Activated CD4-positive, alpha-beta memory T cell treated with anti-CD3 and anti-CD28 coated beads, Interleukin-2, amount 10 ng/mL, durations not matched to agents 7 days and 5 days (primary cell): ENCODE measurements at places on chromosomes 1 and 21. TPM values are rescaled to one million over a fixed set of nuclear protein-coding genes. Genes with fewer than 3 reads are reported as not detected.

- no peak overlapping the region for H3K27ac ChIP-seq
- H3K4me1 ChIP-seq: no peaks in the 10 kb centered on the region
- no peak for DNase-seq
Measured at GRCh38 chr1:115702959-115703358, 61.2 kb downstream of the VANGL1 start.

DNA sequence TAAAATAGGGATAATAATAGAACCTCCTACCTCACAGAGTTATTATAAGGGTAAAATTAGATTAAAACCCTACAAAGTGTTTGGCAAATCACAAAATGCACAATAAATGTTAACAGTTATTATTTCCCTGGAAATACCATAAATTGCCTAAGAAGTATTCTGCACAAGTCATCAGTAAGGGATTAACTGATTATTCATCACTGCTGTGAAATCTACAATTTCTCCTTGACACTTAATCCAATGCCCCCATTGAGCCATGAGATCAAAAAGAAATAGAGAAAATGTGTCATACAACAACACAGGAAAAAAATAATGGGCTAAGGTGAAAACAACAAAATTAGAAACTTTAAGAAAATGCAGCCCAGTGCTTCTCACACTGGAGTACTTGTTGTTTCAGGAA, 6.7 kb upstream of the SEC16B start:
- H3K4me3 ChIP-seq: no peak overlapping the region
- H3K27me3 ChIP-seq: no peaks in the 10 kb centered on the region
- DNase-seq: no peak
- no peaks in the 10 kb centered on the region for H3K36me3 ChIP-seq
- no peaks in the 10 kb centered on the region for H3K4me1 ChIP-seq

DNA sequence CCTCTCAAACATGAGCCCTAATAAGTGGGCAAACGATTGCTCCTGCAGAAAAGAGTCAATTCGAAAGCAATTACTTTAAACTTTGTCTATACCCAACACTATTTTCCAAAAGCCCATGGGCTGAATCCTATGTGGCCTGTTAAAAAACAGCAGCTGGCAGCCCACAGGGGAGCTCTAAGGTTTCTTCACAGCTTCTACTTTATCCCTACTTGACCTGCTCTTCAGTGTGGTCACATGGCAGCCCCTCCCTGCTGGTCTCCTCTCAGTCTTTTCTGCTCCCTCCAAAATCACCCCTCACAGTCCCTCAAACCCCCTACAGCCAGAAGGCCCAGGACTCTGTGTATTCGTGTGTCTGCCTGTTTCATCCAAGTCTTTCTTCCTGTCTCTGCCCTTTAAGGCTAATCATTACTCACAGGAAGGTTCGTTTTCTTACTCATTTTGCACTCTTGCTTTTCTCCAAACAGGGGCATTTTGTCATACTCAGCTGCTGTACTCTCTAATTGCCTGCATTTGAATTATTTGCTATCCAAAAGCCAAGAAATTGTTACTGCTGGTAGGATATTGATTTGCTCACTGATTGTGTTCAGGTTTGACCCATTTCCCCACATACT, 62.4 kb upstream of the FAM3B start:
- no peaks in the 10 kb centered on the region for H3K36me3 ChIP-seq
- no peak for DNase-seq
- no peaks in the 10 kb centered on the region for H3K4me1 ChIP-seq
- H3K27ac ChIP-seq: no peak overlapping the region
- no peak overlapping the region for H3K4me3 ChIP-seq

DNA sequence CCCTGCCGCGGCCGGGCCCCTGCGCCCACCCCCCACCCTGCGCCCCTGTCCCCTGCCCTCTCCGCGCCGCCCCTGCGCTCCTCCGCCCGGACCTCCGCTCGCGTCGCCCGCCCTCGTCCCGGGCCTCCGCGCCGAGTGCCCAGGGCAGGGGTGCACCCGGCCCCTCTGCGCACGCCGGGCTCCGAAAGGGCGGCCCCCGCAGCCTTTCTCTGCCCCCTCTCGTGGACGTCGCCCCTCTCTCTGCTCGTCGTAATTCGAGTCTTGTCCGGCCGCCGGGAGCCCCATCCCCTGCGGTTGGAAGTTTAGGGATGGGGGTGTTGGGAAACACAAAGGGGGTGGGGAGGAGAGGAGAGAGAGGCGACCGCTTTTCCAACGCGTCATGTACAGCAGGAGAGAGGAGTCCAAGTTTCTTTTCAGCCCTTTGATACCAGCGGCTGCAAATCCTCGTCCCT, 407 bp downstream of the GALNT2 start:
- peak overlapping the region; percentile 73 for H3K27ac ChIP-seq
- H3K36me3 ChIP-seq: no peaks in the 10 kb centered on the region
- peak overlapping the region; percentile 85 for H3K4me3 ChIP-seq
- no peaks in the 10 kb centered on the region for H3K27me3 ChIP-seq

GRCh38 chr1:168598892-168599291, 22.5 kb downstream of the XCL1 start:
- peaks cover 3% of the 10 kb centered on the region for H3K27me3 ChIP-seq
- no peaks in the 10 kb centered on the region for H3K4me1 ChIP-seq
- H3K27ac ChIP-seq: no peak overlapping the region
- DNase-seq: no peak
- peaks cover 4% of the 10 kb centered on the region for H3K36me3 ChIP-seq
- no peak overlapping the region for H3K4me3 ChIP-seq

DNA sequence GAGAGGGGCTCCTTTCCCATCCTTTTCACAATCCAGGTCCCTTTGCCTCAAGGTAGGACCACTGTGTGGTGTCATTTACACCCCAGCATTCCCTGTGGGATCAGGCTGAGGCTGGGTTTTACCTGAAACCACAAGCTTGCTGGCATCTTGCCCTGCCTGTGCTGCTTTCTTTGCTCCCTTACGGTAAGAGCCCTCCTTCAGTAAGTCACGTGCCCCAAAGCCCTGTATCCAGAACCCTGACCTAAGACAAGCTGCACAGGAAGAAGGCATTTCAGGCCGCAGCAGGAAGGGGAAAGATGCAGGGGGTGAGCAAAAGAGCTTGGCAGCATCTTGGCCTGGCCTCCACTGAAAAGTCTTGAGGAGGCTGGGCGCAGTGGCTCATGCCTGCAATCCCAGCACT, 58.4 kb downstream of the KLHDC7A start:
- H3K27ac ChIP-seq: no peak overlapping the region
- peaks cover 14% of the 10 kb centered on the region for H3K27me3 ChIP-seq
- no peak overlapping the region for H3K4me3 ChIP-seq
- no peak for DNase-seq
- H3K36me3 ChIP-seq: no peaks in the 10 kb centered on the region

DNA sequence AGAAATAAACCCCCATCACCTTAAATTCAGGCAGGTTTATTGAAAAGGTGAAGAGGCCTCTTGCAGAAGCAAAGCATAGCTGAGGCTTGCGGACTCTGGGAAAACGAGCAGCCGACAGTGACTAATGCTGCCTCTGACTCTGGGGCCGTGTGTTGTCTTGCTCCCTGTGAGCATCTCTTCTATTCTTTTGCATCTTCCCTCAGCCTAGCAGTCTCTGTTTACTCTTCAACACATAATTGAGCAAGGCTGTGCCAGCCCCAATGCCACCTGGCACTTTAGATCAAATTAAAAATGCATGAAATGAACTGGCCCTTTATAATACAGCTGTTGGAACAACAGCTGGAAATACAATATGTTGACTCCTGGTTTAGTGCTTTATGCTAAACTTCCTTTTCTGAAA, 18.4 kb upstream of the REG4 start:
- no peaks in the 10 kb centered on the region for H3K4me1 ChIP-seq
- H3K27me3 ChIP-seq: peaks cover 49% of the 10 kb centered on the region
- H3K27ac ChIP-seq: no peak overlapping the region
- H3K36me3 ChIP-seq: no peaks in the 10 kb centered on the region

DNA sequence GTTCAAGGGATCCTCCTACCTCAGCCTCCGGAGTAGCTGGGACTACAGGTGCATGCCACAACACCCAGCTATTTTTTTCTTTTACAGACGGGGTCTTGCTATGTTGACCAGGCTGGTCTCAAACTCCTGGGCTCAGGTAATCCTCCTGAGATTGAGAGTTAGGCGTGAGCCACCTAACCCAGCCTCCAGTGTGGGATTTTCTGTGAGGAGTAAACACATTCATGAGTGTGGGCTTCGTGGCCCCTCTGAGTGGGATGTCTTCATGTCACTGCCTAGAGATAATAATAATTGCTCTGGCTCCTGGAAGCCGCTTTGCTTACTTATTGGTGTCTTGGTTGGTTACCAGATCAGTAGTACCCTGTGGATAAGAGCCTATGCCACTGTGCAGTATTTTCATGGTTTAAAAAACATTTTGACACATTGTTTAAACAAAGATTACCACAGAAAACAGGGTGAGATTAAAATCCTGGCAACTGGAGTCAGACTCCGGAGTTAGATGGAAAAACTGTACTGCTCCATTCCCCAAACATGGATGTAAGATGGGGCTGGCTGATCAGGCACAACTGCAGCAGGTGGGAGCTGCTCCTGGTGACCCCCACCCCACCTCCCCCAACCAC, 159.1 kb upstream of the RAB4A start:
- H3K4me1 ChIP-seq: no peaks in the 10 kb centered on the region
- H3K36me3 ChIP-seq: no peaks in the 10 kb centered on the region
- no peak overlapping the region for H3K4me3 ChIP-seq
- no peak for DNase-seq
- H3K27ac ChIP-seq: no peak overlapping the region

DNA sequence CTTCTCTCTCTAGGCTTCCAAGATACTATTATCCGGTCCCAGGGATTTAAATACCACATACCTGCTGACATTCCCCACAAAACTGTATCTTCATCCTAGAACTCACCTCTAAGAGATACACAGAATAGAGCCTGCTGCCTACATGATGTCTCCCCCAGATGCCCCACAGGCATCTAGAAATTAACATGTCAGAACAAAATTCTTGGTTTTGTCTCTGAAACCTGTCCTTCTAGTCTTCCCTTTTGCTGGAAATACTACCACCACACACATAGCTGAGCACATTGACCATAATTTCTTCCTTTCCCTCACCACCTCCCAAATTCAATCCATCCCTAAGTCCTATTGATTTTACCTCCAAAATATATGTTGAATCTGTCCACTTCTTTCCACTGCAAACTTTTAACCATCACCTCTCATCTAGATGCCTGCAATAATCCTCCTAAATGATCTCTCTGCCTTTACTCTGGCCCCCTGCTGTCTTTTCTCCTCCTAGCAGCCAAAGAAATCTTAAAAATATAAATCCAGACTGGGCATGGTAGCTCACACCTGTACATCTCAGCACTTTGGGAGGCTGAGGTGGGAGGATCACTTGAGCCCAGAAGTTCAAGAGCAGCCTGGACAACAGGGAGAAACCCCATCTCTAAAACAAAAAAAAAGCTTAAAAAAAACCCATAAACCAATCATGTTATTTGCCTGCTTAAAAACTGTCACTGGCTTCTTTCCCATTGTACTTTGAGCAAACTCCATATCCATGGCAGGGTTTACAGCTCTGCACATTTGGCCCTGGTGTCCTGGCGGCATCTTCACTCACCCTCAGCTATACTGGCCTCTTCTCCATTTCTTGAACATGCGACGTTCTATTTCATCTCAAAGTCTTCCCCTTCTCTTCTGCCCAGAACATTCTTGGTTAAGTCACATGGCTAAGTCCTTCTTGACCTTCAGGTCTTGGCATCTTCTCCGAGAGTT, 6.2 kb upstream of the FAM76A start:
- H3K4me1 ChIP-seq: peaks cover 1% of the 10 kb centered on the region
- peaks cover 35% of the 10 kb centered on the region for H3K27me3 ChIP-seq

DNA sequence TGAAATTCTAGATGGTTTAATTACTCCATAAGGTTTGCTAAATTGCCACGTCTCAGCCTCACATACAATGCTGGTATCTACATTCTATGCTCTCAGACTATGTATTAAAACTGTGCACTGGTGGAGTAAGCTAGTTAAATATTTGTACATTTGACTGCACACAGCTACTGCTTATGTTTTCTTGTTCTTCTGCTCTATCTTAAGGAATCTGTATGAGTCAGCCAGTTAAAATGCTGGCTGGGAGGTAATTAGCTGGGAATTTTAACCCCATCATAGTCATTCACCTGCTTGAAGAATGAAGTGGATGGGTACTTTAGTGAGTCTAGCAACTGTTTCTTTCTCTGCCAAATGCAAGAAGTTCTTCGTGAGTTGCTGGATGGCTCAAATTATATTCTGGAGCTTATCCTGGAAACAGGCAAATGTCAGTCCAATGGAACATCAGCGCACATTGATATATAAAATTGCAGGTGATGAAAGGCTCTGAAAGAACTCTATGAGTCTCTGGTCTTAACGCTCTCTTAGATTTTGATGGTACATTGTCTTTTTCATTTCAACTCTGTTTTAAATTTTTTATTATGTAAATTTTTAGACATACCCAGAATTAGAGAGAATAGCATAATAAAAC, 83.4 kb downstream of the BACH1 start:
- no peak for DNase-seq
- H3K4me1 ChIP-seq: no peaks in the 10 kb centered on the region
- no peak overlapping the region for H3K27ac ChIP-seq
- H3K4me3 ChIP-seq: no peak overlapping the region

GRCh38 chr1:59357645-59358320, 60.9 kb downstream of the FGGY start:
- no peaks in the 10 kb centered on the region for H3K27me3 ChIP-seq
- H3K36me3 ChIP-seq: peaks cover 2% of the 10 kb centered on the region
- no peak overlapping the region for H3K4me3 ChIP-seq

DNA sequence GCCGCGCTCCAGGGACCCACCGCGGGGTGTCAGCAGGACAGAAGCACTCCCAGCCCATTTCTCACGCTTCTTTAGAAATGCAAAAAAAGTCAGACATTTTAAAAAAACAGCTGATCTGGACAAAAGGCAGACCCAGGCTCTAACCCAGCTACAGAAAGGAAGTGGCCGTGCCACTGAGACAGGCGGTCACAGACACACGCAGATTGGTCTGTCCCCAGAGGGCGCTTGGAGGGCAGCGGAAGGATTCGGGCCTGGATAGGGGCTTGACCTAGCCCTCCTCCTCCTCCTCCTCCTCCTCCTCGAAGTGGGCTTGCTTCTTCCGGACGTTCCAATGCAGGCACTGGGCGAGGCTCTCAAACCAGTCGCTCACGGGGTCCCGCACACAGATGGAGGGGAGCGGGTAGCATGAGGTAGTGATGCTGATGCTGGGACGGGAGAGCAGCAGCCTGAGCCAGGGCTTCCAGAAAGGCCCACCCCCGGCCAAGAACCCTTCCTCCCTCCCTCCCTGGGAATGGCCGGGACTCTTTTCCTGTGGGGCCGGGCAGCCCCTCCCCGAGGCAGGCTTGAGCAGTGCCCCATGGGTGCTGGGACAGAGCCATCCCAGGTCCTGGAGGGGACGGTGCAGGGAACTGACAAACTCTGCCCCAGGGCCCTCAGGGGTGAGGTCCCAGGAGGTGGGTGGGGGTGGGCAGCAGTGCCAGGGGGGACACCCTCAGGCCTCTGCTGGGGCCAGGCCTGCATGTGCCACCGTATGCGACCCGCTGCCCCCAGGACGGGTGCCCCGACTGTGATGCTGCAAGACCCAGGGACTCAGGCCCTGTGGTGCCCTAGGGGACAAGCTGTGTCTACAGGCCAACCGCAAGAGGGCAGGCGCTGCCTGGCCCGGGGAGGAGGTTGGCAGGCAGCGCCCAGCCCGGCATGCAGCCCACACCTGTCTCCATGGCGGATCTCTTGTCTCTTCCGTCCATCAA, 25.3 kb downstream of the NADK start:
- H3K36me3 ChIP-seq: peaks cover 19% of the 10 kb centered on the region
- no peaks in the 10 kb centered on the region for H3K27me3 ChIP-seq
- H3K4me1 ChIP-seq: peaks cover 6% of the 10 kb centered on the region

USP16 gene
- total RNA-seq: 37.1 TPM

EPHA2 gene
- not detected for total RNA-seq

HMCN1 gene
- not detected for total RNA-seq

IFFO2 gene
- total RNA-seq: 22.7 TPM

OR2T33 gene
- total RNA-seq: not detected

RNF2 gene
- total RNA-seq: 19.7 TPM

CHI3L1 gene
- total RNA-seq: not detected
